GM12864 (cell line): ENCODE measurements at places on chromosomes 4 and X.

- DNase-seq = no peak
Measured at GRCh38 chr4:38092701-38093100, 132.5 kb downstream of the PTTG2 start.

DNA sequence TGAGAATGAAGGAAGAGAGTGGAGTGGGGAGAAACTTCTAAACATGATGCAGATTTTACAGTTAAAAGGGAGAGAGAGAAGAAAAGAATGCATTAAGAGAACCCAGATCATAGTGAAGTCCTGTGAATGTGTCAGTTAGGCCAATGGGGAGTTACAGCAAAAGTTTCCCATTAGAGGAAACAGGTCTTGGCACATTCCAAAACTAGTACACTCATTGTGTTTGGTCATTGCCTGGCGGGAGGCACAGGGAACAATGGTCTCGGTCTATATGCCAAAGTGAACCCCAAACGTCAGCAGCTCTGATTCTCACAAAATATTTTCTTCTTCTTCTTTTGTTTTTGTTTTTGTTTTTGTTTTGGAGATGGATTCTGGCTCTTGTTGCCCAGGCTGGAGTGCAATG lies 284.5 kb upstream of the CTSO start:
- DNase-seq = no peak

- no peak for DNase-seq
Measured at GRCh38 chrX:9434051-9434550, 30.8 kb upstream of the TBL1X start.

DNA sequence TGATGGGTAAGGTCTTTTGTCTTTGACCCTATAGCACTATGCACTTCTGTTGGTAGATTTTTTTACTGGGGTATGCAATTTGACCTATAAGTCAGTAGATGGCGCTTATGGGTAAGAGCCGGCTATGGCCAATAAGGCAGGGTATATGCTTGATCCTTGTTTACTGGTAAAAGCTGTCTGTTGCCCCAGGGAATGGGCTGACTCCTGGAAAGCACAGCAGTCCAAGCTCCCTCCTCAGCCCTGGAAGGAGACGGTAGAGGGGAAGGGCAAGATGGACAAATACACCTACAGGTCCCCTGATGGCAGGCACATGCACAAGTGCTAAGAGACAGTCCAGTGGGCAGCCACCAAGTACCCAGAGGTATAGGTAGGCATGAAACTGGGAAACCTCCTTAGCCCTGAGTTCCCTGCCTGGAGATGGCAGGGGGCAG lies 63.7 kb downstream of the ADAMTS3 start:
- no peak for DNase-seq

DNA sequence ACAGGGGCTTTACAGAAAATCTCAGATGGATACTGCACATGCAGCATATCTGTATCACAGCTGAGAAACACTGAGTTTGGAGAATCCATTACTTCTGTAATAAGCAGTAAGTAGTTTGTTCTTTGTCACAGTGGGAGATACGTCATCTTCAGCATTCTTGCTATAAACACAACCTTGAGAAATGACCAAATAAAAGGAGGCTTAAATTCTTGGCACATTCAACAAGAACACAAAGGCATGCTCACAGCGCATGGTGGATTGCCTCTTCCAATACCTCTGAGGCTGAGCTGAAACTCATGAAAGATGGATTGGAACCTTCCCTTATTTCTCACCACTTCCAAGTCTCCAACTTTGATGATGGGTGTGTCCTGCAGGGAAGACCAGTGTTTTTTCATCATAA lies 54.5 kb downstream of the ANXA5 start:
- no peak for DNase-seq

DNA sequence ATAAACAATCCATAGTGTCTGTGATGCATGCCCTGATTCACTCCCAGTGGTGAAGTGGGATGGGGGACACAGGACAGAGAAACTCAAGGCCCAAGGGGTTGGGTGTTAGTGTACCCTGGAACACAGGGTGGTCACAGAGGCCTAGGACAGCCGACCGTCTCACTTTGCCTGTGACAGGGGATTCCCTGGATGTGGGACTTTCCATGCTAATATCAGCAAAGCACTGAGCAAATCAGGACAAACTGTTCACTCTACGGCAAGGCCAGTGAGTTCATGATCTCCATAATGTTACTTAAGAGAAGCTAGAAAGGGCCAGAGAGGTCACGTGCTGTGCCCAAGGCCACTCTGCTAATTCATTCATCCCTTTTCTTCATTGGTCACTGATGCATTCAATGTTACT lies 158.7 kb upstream of the RBPJ start:
- DNase-seq = no peak

DNA sequence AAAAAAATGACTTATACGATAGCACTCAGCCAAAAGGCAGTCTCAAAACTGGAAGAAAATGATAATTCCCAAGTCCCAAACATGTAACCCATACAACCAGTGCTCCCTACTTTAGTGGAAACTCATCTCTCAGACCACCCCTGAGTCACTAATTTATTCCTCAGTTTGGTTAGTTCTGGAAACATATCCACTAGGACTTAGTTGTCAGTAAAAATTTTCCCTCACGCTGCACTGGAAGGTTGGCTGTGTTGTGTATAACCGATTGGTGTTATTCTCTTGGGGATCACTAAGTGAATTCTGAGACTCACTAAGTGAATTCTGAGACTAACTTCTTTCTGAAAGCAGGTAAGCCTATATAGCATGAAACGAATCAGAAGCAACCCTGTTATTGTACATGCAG lies 48.5 kb upstream of the GAB1 start:
- no peak for DNase-seq

- DNase-seq = no peak
Measured at GRCh38 chrX:51158231-51158630, 174.4 kb upstream of the NUDT10 start.

DNA sequence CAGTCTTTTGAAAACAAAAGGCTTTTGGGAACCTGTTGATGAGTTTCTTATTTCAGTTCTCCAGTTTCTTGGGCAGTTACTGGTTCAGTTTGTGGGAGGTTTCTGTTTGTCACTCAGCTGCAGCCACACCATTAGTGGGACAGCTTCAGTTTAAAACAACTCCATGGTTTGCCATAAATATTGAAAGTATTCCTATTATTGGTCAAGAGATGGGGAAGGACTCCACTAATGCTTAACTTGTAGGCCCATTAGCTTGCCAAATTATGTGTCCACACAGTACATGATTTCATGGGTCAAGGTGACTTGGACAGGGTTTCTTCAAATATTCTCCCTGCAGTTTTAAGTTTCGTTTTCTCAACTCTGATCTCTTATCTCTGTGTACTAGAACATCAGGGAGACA lies 15.5 kb upstream of the ASIC5 start:
- no peak for DNase-seq

DNA sequence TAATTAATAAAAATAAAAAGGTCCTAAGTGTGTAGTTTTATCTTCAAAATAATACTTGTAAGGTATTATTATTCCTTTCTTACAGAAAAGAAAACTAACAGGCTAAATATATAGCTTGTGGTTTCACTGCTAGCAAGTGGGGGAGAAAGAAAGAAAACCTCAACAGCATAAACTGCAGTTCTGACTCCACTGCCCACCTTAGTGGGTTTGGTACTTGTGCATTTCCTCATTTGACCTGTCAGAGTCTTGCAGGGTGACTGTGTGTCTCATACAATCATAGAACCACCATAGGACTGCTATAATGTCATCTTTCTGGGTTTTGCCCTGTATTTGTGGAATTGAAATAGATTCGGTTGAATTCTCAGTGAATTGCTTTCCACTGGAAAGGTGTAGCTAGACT lies 94.7 kb upstream of the PUDP start:
- DNase-seq = no peak

- DNase-seq = no peak
Measured at GRCh38 chr4:42543762-42544161, 113.1 kb downstream of the ATP8A1 start.

DNA sequence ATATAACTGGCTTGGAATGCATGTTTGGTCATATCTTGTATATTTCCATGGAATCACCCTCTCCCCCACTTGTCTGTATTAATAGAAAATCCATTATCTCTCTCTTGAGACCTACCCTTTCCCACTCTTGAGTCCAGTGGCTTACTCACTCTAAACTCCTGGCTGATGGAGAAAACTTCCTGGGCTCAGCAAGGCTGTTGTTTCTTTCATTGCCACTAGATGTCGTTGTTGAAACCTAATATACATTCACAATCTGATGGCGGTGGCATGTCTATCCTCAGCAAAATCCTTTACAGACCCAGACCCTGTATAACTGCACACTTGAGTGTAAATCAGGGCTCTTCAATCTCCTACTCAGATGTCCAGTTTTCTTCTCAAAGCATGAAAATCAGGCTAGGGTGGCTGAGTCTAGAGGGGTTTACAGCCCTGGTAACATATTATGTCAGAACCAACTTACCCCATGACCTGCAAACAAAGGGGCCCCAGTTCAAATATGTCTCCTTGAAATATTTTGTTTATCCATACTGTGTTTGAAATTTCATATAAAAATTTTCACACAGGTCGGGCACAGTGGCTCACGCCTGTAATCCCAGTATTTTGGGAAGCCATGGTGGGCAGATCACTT lies 70.0 kb upstream of the FAM241A start:
- DNase-seq = no peak

DNA sequence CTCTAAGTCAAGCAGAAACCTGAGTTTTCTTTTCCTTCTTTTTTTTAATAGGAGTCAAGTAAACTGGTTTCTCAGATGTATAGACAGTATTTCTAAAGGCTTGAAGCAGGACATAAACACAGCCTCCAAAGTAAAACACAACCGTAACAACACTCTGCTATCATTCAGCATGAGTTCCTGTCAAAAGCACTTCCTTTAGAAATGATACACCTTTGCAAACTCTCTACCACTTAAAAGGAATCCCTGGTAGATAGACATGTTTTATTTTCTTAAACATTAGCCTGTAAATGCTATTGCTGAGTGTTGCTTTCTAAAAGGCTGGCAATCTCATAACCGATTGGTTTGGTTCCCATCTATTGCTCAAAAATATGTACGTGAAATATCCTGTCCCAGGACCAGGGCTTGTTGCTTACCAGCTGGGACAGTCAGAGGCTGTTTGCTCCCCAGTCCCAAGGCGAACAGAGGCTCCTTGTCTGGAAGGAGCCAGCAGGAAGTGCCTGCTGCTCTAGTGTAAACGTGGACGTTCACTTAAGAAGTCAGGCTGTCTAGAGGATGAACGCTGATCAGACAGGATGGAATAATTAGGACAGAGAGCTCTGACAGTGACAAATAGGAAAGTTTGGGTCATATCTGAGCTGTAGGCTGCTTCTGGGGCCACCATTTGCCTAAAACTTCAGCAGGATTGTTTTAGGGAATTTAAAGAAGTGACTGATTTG lies 173.9 kb upstream of the KLF3 start:
- DNase-seq = no peak

DNA sequence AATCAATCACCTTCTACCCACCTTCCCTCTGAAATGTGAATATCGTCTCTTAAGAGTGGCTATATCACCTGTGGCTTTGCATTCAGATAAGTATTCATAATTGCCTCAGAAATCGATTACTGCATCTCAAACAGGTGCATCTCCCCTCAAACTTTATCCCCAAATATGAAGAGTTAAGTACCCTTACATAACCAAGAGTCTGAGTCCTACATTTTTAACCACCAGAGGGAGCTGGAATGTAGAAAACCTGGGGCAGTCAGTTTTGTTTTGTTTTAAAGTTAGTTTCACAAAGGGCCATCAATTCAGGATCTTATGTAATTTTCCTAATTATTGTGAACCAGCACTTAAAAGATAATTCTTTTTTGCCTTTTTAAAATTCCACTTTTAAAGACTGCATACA lies 5.7 kb downstream of the TCEANC start:
- peak; percentile 26 for DNase-seq

- DNase-seq = no peak
Measured at GRCh38 chr4:150997141-150997540, 17.9 kb downstream of the LRBA start.

GRCh38 chr4:646460-646859 lies 21.1 kb downstream of the PDE6B start:
- no peak for DNase-seq

DNA sequence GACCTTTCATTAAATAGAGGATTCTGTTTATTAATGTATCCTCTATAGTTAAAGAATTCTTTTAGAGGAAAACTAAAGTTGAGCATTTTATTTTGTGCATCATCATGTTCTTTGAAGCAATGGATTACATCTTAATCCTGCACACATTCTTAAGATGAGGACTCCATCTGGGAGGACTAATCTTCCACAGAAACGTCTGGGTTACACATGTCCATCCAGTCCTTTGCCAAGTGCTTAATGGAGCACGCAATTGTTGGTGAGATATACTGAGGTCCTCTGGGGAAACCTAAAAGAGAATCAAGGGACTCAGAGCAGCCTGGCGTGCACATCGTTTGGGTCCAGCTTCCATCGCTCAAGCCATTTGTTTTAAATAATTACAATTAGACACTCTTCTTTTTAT lies 115.1 kb upstream of the SFRP2 start:
- DNase-seq = no peak

- DNase-seq = no peak
Measured at GRCh38 chr4:185396724-185397385, at the start of gene ANKRD37. TSS of gene ANKRD37 (plus strand) at chr4:185396841. CDS start at chr4:185396924, 83 bp downstream.

DNA sequence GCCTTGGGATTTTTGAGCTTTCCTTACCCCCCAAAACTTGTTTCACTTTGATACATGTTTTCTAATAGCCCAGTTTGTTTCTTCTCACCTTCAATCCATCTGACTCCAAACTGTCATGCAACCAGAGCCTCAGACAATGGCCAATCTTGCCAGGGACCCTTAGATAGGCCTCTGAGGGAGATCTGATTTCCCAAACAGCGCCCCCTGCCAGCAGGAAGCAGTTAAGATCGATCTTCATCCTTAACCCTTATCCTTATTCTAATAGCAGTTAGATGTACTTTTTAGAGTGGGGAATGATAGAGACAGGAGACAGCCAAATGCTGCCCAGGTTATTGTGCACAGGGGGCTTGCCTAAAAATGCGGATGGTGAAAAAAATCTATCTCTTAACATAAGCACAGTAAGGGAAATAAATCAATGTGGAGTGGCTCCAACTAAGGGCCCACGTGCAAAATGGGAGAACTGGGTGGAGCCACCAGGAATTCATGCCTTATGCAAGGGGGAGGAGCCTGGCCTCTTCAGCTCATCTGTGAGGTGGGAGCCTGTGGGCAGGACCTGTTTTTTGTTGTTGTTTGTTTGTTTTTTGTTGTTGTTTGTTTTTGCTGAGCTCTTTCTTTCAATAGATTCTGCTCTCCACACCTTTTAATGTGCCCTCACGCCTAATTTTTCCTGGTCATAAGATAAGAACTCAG lies 833.6 kb upstream of the AGA start:
- no peak for DNase-seq

DNA sequence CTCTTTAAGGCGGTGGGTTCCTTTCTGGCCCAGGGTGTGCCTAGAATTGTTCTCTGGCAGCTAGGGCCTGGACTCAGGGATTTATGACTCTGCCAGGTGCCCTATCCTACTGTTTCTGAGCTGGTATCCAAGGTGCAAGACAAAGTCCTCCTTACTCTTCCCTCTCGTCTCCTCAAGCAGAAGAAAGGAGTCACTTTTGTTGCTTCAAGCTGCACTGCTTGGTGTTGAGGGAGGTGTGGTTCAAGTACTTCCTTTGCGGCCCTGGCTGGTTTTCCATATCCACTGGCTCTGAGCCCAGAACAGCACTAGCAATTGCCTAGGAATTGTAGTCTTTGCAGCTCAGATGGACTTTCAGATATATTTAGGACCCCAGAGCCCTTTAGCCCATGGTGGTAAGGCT lies 39.3 kb downstream of the RTL3 start:
- DNase-seq = no peak
